Stromal cell of bone marrow (primary cell): ENCODE measurements at places on chromosomes 6 and 20.

- DNase-seq, result no peak
These were observed 4.1 kb downstream of the TMEM239 start for GRCh38 chr20:2820084-2820895.

- no peak for DNase-seq
These were observed 30.7 kb downstream of the TRAM2 start for GRCh38 chr6:52546192-52546591.

DNA sequence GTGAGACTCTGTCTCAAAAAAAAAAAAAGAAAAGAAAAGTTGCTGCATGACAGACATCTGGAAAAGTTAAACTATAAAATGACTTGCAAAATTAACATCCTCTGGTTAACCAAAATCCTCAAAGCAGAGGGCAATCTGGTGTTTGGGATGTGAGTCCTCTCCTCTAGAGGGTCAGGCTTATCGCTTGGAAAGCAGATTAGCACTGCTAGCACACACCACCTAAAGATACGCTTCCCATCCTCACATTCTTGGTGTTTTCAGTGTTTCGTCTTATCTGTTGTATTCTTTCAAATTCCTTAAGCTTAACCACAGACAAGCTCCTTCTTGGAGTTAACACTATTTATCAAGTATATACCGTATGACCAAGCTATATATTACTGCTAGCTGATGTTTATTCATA, 198.0 kb downstream of the SOX4 start:
- DNase-seq, result no peak

DNA sequence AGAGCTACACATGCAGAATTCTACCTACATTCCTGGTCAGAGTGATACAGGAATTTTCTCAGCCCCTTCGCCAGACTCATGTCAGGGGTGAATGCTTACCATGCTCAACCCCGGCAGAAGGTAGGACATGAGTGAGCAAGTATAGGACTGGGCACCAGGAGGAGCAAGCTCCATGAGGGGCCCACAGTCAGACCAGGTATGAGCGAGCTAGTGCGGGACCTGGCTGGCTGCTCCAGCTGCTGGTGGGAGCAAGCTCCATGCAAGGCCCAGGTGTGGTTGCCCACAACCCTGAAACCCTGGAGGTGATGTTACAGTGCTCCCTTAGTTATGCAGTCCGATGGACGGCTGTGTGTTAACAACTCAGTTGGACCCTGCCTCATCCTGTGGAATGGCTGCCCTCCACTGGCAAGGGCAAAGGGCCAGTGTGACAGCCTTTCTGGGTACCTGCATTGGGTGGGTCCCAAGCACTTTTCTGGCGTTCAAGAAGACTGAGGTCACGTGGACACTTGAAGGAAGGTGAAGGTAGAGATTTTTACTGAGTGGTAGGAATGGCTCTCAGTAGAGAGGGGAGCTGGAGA, 503.5 kb upstream of the CITED2 start:
- no peak for DNase-seq

DNA sequence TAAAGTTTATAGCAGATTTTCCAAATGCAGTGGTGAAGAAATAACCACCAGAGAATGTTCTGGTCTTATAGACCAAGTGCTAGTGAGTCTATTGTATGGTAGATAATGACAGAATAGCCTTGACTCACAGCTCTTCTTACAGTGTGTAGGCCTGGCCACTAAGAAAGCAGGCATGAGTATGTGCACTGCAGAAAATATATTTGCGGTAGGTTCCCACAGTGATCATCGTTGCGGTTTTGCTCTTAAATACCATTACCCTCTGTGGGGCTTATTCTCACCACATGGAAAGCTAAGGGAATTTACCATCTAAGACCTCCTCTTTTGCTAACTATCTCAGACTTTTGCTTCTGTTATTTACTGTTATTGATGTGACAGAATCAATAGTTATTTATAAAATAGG, 212.3 kb upstream of the SYNDIG1 start:
- peak; percentile 13 for DNase-seq

DNA sequence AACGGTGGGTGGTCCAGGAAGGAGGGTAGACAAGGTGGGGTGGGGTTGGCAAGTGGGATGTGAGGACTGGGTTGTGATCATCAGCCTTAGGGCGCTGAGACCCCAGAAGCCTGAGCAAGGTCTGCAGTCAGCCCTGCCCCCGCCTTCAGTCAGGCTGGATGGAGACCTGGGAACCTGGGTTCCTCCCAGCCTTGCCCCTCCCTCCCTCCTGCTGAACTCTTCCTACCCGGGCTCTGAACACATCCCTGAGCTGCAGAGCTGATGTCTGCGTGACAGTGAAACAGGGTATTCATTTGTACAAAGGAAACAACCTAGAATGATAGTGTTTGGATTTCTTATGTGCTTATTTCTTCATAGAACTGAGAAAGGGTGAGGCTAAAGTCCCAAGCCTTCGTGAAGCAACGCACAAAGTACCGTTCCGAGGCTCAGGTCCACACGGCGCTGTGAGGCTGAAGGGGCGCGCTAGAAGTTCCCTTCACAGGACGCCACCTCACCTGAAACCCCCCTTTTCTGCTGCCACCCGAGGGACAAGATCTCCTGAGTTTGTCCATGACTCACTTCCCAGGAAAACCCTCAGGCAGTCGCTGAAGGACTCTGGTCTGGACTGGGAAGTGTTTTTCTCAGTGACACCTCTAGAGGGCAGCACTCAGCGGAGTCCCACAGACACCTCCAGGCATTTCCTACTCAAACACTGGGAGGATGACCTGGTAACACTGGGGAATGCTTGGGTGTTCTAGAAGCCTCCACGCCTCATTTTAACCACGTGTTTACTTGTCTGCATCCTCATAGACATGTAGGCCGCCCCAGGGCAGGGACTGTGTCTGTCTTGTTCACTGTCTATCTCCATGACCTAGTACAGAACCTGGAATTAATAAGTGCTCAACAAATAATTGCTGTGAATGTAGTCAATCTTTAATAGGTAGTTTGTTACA, 1.2 kb downstream of the GSTA5 start:
- DNase-seq, result peak; percentile 28

DNA sequence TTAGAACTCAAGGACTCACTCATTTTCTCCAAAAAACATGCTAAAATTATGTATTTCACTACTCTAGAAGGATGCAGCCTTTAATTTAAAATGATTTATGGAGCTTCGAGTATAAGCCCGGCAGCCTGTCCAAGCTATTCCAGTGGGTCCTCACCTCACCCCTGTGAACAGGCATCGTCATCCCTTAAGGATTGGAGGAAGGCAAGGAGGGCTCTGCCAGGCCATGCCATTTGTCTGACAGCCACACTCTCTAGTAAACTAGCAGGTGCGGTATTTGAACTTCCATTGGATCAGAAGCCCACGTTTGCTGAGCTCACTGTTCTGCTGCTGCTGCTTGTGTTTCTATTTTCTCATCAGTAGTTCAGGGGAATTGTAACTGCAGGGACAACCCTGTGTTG, 39.8 kb upstream of the NAA20 start:
- no peak for DNase-seq

DNA sequence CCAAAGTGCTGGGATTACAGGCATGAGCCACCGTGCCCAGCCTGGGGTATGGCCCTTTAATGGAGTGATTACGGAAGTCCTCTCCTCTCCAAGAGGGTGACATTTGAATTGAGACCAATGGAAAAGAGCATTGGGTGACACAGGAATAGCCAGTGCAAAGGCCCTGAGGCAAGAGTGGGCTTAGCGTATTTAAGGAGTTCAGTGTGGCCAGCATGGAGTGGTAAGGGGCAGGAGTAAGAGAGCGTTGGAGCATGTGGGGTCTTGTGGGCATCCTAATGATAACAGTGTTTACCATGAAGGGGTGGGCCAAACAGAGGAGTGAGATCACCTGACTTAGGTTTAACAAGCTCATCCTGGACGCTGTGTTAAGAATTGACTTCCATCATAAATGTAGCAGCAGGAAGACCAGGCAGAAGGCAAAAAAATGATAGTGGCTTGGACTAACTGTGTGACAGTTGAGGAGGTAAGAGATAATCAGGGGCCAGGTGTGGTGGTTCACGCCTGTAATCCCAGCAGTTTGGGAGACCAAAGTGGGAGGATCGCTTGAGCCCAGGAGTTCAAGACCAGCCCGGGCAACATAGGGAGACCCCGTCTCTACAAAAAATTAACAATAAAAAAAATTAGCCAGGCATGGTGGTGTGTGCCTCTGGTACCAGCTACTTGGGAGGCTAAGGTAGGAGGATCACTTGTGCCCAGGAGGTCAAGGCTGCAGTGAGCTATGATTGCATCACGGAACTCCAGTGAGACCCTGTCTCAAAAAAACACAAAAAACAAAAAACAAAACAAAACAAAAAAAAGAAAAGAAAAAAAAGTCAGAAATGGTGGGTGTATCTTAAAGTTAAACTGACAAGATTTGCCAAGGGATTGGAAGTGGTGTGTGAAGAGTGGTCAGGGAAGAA, 40.7 kb downstream of the TAF8 start:
- DNase-seq, result no peak

GRCh38 chr6:150271501-150272263, 97.1 kb upstream of the IYD start:
- no peak for DNase-seq

DNA sequence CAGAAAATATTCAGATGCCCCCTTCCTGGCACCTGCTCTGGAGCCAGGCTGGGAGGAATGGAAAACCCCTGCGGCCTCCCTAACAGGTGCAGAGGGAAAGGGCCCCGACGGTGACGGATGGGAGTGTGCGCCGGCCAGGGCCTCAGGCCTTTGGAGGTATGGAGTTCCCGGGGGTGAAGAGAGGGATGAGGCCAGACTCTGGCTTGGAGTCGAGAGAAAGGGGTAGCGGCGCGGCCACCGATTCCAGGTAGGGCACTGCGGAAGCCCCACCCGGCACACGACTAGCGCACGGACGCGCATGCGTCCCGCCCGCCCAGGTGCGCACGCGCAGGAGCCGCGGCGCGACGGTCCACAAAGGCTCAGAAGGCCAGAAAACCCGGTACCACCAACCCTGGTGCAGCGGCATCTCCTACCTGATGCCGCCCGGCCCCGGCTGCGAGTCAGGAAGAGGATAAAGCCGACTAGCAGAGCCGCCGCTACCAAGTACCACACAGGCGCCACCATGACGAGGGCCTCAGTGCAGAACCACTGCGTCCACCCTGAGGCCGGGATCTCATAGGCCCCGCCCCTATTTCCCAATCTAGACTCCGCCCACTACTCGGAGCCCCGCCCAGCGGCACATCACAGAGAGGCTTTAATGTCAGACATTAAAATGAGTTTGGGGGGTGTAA, at the start of gene DDRGK1:
TSS of gene DDRGK1 (minus strand) at position 559 of the 671 bp plus-strand sequence. CDS start at position 504, 55 bp downstream.
- peak; percentile 68 for DNase-seq

GRCh38 chr6:157283900-157284737, 39.2 kb downstream of the TMEM242 start:
- DNase-seq, result no peak

GRCh38 chr20:34083137-34083536, 28.9 kb downstream of the EIF2S2 start:
- DNase-seq, result peak; percentile 97

GRCh38 chr6:145756170-145756662, 20.9 kb upstream of the EPM2A start:
- DNase-seq, result peak; percentile 79

DNA sequence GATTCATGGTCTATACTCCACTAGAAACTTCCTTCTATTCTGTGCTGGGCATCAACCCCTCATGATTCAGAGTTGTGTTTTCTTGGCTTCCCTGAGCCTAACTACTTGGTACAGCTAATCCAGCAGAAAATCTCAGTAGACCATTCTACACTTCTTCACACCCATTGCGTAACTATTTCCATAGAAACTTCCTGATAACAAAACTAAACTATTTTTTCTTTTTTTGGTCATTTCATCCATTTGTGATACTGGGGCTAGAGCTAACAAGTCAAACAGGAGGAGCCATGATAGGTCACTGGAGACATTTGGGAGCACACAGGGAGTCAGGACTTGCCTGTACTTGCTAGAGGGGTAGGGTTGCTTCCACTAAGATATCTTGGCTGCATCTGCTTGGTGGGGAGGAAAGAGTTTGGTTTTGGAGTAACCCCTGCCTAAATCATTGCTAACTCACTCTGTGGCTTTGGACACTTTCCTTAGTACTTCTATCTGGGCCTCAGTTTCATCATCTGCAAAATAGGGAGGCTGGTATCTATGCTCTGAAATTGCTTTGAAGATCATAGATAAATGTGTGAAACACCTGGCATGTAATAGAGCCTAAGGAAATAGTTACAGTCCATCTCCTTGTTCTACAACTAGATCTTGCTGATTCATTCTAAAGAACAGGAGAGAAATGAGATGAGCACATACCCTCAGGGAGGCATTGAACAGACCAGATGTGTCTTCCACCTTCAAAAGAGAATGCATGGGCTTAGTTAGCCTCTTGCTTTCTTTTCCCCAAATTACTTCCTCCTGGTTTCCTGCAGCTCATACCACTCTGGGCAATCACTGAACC, 127.9 kb upstream of the ADGRF1 start:
- DNase-seq, result peak; percentile 85

DNA sequence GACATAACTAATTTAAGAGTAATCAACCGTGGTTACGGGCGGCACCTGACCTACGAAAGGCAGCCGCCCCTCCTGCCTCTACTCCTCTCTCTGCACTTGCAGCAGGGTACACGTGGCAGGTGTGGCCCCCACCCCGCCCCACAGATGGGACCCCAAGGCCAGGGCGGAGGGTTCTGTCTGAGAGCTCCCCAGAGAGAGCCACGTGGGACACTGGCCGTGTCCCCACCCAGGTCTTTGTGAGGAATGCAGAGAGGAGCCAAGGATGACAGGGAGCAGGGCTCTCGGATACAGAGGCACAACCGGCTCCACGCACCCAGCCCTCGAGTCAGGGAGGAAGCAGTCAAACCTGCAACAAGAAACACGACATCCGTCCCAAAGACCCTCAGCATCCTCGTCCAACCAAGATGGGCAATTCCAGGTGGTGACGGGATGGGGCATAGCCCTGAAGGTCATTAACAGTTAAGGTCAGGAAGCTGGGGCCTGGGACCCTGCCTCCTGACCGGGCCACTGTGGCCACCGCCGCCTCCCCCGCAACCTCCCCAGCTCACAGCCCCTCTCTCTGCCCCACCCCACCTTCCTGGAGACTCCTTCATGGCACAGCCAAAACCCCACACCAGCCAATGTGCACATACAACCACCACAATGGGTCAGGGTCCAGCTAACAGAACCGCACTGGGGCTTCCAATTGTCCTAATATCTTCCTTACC, 47.1 kb downstream of the TAF4 start:
- no peak for DNase-seq

DNA sequence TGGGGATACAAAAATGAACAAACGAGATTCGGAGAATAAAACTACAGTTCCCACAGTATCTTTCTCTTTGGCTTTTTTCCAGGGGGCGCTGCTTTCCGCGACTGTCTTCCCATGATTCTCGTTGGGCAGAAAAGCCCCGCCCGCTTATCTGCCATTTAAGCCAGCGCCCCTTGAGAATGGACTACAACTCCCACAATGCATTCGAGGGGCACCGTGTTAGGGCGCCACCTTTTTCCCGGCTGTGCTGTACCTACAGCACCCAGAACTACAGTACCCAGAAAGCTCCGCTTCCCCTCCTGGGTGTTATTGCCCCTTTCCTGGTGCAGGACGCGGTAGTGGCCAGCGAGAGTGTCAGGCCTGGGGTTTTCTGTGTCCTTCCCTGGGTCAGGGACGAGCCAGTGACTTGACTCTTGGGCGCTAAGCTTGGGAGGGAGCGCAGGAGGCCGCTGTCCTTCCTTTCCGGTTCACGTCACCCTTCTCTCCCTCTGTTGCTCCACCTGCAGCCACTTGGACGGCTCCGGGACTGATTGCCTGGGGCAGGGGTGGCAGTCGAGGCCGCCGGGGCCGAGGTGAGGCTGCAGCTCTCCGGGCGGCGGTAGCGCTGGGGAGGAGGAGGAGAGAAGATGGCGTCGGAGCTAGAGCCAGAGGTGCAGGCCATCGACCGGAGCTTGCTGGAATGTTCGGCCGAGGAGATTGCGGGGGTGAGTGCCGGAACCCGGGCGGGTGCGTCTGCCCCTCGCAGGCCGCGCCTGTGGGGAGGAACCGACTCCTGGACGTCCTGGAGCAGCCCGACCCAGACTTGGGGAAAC, at the start of gene UBR2:
TSS of gene UBR2 (plus strand) at position 333 of the 809 bp plus-strand sequence. CDS start at position 624, 291 bp downstream.
- DNase-seq, result peak; percentile 99
